H54 (cell line): ENCODE measurements at places on chromosomes 5 and 9.

DNA sequence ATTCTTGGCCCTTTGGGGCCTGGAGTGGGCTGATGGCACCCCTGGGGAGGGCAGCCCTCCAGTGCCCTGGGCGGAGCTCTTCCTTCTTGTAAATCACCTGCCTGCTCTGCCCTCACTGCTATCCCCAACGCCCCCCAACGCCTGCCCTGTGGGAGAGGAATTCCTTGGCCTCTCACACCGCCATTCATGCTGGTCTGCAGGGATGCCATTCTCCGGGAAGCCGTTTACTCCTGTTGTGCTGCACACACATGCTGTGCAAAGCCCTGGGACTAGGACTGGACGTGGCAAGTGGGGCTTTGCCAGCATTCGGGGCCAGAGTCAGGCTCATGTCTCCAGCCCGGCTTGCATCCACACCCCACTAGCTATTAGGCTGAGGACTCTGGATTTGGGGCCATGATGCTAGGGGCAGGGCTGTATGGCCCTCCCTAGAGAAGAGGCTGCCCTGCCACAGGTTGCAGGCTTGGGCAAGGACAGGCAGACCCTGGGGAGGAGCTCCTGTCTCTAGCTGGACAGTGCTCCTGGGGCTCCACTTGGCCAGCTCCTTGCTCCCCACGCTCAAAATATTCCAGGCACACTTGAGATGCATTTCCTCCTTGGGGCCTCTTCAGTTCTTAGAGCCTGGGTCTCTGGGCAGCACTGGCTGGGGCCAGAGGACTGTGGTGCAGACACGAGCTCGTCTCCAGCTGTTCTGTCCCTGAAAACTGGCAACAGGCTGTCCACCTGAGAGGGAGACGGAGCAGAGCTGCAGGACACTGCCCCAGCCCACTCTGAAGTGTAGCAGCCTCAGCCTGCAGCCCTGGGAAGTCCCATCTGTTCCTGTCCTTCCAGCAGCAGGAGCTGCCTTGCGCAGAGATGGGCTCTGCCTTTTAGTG, 226.9 kb downstream of the CACNA1B start:
- no peak for DNase-seq

DNA sequence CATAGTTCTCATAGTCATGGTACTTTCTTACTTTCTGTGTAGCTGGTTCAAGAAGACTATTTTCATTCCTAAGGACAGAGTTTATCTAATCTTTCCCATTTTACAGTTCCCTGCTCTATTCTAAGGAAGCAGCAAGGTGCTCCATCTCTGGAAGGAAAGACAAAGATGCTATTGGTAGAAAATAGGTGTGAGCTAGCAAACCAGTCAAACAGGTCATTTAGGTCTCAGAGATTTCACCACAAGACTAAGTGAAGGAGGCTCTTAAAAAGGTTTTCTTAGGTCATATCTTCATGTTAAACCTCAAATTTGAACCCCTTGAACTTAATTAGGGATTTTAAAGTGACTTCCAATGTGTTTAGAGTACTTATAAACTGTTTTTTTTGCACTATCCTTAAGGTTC, 62.6 kb downstream of the ADAMTSL1 start:
- no peak for DNase-seq

GRCh38 chr9:89764217-89764616, 159.4 kb downstream of the GADD45G start:
- no peak for DNase-seq

DNA sequence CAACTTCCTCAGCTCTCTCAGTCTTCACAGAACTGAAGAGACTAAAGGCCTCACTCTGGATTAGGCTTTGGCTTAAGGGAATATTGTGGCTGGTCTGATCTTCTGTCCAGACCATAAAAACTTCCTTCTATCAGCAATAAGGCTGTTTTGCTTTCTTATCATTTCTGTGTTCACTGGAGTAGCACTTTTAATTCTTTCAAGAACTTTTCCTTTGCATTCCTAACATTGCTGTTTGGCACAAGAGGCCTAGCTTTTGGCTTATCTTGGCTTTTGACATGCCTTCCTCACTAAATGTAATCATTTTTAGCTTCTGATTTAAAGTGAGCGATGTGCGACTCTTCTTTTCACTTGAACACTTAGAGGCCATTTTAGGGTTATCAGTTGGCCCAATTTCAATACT, 88.7 kb upstream of the ACOT12 start:
- DNase-seq, result no peak

GRCh38 chr9:125150349-125151245, 7.3 kb upstream of the SCAI start:
- no peak for DNase-seq

GRCh38 chr9:121607434-121608167, 43.8 kb upstream of the DAB2IP start:
- DNase-seq, result peak; percentile 70

- no peak for DNase-seq
Observed at GRCh38 chr5:128143911-128144310, 60.3 kb downstream of the SLC12A2 start.

DNA sequence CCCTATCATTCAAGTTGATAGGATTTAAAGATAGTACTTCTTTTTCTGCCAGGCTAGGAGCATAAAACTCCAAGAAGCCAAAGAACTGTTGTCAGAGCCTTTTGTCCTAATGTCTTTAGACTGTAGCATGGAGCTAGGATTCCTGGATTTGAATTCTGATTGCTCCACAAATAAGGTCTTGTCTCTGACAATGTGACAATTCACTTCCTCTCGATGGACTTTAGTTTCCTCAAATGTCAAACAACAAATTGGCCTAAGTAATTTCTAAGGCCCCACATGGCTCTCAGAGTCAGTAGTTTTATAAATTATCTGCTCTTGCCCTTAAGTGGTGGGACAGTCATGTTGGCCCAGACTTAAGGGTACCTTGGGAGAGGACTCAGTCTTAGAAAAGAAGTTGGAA, 36.7 kb downstream of the RFK start:
- no peak for DNase-seq

GRCh38 chr5:759111-759751, 25.3 kb downstream of the ZDHHC11B start:
- DNase-seq, result peak; percentile 6

DNA sequence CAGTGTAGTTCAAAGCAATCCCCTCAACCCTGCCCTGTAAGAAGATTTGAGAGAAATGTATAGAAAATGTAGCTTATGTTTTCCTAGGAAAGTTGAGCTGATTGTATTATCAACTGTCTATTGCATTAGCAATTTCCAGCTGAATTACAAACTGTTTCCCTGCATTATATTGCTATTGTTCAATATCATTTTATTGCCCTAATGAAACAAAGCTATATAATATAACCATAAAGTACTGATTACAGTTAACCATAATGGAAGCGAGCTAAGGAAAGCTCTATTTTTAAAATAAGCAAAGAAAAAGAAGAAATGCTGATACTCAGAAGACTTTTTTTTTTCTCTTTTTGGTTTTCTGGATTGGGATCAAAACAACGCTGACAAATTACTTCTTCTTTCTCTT, 228.3 kb downstream of the EFNA5 start:
- DNase-seq, result no peak
